ENCODE measurements at places on chromosomes 12 and 14. TPM values are rescaled to one million over a fixed set of nuclear protein-coding genes. Genes with fewer than 3 reads are reported as not detected.

- DNase-seq, result no peak
- H3K36me3 ChIP-seq, result peaks cover 46% of the 10 kb centered on the region
- no peaks in the 10 kb centered on the region for H3K27me3 ChIP-seq
- H3K4me1 ChIP-seq, result no peaks in the 10 kb centered on the region
- H3K27ac ChIP-seq, result no peak overlapping the region
Measured at GRCh38 chr14:31110872-31111271, 84.7 kb upstream of the STRN3 start.

- no peaks in the 10 kb centered on the region for H3K27me3 ChIP-seq
- H3K27ac ChIP-seq, result no peak overlapping the region
- no peaks in the 10 kb centered on the region for H3K36me3 ChIP-seq
- no peaks in the 10 kb centered on the region for H3K4me1 ChIP-seq
- H3K4me3 ChIP-seq, result no peak overlapping the region
Measured at GRCh38 chr12:49377386-49377785, 10.1 kb downstream of the SPATS2 start.

- H3K27ac ChIP-seq, result no peak overlapping the region
- peaks cover 77% of the 10 kb centered on the region for H3K4me1 ChIP-seq
- DNase-seq, result no peak
- H3K4me3 ChIP-seq, result no peak overlapping the region
Measured at GRCh38 chr14:69675877-69676416, 64.6 kb downstream of the SUSD6 start.

DNA sequence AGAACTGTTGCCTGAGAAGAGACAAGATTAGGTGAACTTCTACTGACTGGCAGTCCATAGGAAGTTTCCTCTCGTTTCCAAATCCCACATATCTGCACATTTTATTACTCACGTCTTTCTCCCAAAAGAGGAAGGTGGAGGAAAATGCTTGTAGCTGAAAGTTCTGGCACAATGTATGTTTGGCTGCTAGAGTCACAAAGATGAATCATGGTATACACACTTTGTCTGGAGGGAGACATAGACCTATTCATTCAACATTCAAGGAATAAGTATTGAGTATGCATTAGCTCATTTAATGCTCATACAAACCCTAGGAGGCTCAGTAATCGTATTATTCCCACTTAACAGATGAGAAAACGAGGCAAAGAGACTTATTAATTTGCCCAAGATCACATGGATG, 291.8 kb downstream of the FOXN3 start:
- no peak for DNase-seq
- H3K36me3 ChIP-seq, result no peaks in the 10 kb centered on the region
- no peak overlapping the region for H3K27ac ChIP-seq
- no peaks in the 10 kb centered on the region for H3K27me3 ChIP-seq

DNA sequence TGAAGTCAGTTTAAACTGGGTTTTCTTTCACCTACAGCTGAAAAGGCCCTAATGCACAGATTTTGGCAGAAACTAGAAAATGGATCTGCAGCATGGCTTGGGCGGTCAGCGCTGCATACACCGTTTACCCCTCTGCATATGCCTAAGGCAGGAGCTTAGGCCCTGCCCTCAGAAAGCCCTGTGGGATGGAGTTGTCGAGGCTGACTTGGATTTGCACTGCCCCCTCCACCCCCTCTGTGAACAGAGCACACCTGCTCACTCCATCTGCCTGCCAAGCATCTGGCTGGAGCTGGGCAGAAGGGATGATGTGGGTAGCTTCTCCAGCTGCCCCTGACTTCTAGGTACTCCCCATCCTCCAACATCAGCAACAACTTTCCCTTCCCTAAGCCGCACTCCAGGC, 41.9 kb downstream of the TTC7B start:
- H3K36me3 ChIP-seq, result no peaks in the 10 kb centered on the region
- H3K4me1 ChIP-seq, result no peaks in the 10 kb centered on the region

- no peaks in the 10 kb centered on the region for H3K4me1 ChIP-seq
- DNase-seq, result no peak
- no peak overlapping the region for H3K4me3 ChIP-seq
- H3K36me3 ChIP-seq, result no peaks in the 10 kb centered on the region
Measured at GRCh38 chr12:124752437-124753227, 111.0 kb downstream of the SCARB1 start.

DNA sequence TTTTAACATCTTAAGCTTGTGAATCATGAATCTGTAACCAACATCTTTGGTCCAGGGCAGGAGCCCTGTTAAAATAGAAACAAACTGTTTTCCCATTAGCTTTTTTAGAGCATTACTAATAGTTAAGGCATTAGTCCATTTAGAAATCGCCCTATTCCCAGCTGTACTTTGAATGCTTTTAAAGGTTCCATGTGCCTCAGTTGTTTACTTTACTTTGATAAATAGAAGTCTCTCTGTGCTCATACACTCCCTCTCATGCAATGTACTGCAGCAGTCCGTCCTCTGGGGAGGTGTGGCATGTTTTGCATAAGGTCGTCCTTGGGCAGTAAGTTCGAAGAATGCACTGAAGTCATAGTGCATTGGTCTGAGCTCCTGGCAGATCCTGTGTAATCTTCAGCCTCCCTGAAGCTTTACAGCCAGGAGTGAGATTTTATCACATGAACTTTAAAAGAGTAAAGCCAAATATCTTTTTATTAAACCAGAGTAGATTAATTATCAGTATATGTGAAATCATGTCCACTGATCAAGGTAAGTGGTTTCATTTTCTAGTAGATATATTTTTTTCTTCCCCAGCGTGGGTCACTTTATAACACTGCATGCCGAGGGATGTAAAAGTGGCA, 134.7 kb downstream of the FGD4 start:
- no peak overlapping the region for H3K27ac ChIP-seq
- no peak for DNase-seq
- H3K4me1 ChIP-seq, result no peaks in the 10 kb centered on the region
- H3K36me3 ChIP-seq, result no peaks in the 10 kb centered on the region
- H3K4me3 ChIP-seq, result no peak overlapping the region

DNA sequence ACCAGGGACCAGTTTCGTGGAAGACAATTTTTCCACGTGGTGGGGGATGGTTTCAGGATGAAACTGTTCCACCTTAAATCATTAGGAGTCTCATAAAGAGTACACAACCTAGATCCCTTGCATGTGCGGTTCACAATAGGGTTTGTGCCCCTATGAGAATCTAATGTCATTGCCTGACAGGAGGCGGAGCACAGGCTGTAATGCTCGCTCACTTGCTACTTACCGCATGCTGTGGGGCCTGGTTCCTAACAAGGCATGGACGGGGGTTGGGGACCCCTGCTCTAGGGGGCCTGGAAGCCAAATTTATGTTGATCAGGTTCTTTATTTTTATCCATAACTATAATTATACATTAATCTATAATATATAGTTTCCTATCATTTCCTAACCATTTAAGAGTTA, 315.3 kb downstream of the MED13L start:
- no peak overlapping the region for H3K27ac ChIP-seq
- no peaks in the 10 kb centered on the region for H3K4me1 ChIP-seq
- no peak for DNase-seq
- peaks cover 55% of the 10 kb centered on the region for H3K36me3 ChIP-seq
- H3K4me3 ChIP-seq, result no peak overlapping the region
- H3K27me3 ChIP-seq, result no peaks in the 10 kb centered on the region

DNA sequence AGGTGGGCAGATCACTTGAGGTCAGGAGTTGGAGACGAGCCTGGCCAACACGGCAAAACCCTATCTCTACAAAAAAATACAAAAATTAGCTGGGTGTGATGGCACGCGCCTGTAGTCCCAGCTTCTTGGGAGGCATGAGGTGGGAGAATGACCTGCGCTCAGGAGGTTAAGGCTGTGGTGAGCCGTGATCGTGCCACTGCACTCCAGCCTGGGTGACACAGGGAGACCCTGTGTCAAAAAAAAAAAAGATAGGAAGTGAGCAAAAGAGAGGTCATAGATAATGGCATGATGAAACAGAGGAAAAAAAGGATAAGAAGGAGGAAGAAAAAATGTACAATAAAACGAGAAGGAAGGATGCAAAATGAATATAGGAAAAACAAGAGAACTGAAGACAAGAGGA, 159.5 kb downstream of the ETV6 start:
- no peak overlapping the region for H3K27ac ChIP-seq
- no peaks in the 10 kb centered on the region for H3K36me3 ChIP-seq
- peaks cover 51% of the 10 kb centered on the region for H3K4me1 ChIP-seq
- no peaks in the 10 kb centered on the region for H3K27me3 ChIP-seq
- no peak for DNase-seq

DNA sequence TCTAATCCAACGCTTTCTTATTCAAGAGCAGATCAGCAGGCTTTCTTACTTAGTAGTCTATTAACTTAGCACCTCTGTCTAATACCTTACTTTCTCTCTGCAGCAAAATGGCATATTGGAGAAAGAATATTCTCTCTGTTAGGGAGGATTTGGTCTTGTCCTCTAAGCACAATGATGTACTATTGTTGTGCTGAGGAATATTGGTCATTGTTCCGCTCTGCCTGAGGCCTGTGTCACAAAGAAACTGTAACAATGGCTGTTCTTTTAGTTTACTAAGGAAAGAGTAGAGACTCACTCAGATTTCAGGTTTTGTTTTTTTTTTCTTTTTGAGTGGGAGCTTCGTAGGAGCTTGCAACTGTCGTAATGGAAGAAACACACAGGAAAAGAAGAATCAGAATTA, 1358.8 kb downstream of the LRFN5 start:
- no peak for DNase-seq
- no peak overlapping the region for H3K4me3 ChIP-seq
- no peaks in the 10 kb centered on the region for H3K36me3 ChIP-seq
- H3K27me3 ChIP-seq, result no peaks in the 10 kb centered on the region

DNA sequence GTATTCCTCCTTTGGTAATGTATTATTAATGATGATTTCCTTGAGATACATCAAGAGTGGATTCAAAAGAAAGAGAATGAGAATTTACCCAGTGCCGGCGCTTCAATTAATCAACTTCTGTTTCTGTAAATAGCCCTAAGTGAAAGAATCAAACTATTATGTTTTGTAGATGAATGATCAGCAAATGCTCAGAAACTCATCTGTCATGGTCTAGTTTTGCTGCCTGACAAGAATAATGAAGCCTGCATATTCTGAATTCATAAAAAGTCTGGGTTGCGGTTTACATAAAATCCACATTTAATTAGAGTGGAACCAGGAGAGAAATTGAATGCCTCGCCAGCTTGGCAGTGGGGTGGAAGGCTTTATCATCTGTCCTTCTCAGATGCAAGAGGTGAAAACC, 325.3 kb downstream of the GALC start:
- no peaks in the 10 kb centered on the region for H3K27me3 ChIP-seq
- H3K4me1 ChIP-seq, result no peaks in the 10 kb centered on the region
- no peak overlapping the region for H3K27ac ChIP-seq
- no peak overlapping the region for H3K4me3 ChIP-seq

DNA sequence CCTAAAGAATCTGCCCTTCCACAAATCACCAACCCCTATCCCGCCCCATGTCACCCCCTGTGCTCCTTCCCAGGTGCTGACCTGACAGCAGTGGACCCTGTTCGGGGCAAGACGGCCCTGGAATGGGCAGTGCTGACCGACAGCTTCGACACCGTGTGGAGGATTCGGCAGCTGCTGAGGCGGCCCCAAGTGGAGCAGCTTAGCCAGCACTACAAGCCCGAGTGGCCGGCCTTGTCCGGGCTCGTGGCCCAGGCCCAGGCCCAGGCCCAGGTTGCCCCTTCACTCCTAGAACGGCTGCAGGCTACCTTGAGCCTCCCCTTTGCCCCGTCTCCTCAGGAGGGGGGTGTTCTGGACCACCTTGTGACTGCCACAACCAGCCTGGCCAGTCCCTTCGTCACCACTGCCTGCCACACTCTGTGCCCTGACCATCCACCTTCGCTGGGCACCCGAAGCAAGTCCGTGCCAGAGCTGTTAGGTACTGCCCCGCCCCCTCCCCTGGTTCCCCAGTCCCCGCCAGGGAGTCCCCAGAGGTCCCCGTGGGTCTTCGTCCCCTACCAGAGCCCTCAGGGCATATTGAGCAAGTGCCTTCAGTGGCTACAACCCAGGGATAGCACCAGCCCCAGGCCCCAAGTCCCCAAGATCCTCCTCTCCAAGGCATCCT, 2.7 kb downstream of the ANKRD33 start:
- no peaks in the 10 kb centered on the region for H3K27me3 ChIP-seq
- no peak overlapping the region for H3K4me3 ChIP-seq
- H3K36me3 ChIP-seq, result no peaks in the 10 kb centered on the region
- H3K4me1 ChIP-seq, result peaks cover 10% of the 10 kb centered on the region

DNA sequence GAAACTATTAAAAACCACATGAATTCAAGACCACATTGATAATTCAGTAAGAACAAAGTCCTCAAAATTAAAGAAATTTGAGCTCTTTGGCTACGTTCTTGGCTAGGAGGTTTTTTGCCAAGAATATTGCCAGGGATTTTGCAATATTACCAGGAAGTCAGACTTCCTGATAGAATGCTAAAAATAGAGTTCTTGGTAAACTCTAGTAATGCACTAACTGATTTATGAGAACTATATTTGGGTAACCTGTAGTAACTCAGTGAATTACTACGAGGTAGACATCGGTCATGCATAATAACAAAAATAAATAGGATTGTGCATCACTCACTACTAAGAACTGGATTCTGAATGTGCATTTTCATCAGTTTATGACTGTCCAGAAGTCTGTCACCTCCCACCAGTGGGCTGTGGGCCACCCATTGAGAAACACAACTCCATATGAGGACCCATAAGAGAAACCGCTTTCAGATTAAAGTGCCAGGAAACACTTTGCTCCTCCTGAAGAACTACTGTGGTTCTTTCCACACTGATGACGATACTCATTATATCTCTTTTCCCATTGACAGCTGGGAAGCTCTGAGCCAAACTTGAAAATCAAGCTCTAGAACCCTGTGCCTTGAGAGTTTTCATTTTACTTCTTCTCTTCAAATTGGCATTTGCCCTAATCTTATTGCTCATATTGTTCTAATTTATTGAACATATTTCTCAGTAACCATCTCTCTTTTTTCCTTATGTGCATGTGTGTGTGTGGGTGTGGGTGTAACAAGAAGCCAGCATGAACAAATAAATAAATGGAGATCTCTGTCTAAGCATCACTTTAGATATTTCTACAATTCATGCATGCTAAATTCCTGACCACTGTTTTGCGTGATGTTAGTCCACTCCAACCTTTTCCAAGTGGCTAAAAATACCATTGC, 116.6 kb downstream of the BCL11B start:
- no peak overlapping the region for H3K4me3 ChIP-seq
- H3K4me1 ChIP-seq, result no peaks in the 10 kb centered on the region
- no peaks in the 10 kb centered on the region for H3K36me3 ChIP-seq
- no peaks in the 10 kb centered on the region for H3K27me3 ChIP-seq
- no peak for DNase-seq
- H3K27ac ChIP-seq, result no peak overlapping the region

DNA sequence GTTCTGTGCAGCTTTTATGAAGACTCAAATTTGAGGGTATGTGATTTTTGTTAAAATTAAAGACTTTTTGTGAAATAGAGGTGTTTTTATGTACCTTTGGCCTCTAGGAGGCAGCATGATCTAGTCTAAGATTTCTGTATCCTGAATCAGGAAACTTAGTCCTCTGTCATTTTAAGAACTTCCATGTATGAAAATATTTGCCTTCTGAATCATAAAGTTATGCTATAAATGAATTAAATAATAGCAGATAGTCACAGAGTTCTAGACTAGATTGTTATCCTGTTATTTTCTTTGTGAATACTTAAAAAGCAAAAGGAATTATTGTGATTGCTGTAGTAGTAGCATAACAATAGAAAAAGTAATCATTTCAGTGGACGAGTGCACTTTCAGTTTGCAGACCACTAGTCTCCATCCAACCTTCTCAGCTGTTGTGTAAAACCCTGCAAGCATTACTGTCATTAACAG, 56.3 kb downstream of the FGD4 start:
- no peaks in the 10 kb centered on the region for H3K4me1 ChIP-seq
- H3K4me3 ChIP-seq, result no peak overlapping the region
- H3K27ac ChIP-seq, result no peak overlapping the region
- H3K27me3 ChIP-seq, result no peaks in the 10 kb centered on the region

KRT84 gene
- total RNA-seq, result not detected

INSM2 gene
- total RNA-seq, result not detected

TDP1 gene
- 58.9 TPM for total RNA-seq

MGAT4C gene
- total RNA-seq, result not detected
